ENCODE measurements at places on chromosomes 7 and 10. TPM values are rescaled to one million over a fixed set of nuclear protein-coding genes. Genes with fewer than 3 reads are reported as not detected.

The FBXL13 gene
- 0.72 TPM for polyA plus RNA-seq

The BTBD16 gene
- not detected for polyA plus RNA-seq

The MINDY3 gene
- polyA plus RNA-seq = 2.8 TPM

The TMEM72 gene
- not detected for polyA plus RNA-seq

The FGL2 gene
- 4.1 TPM for polyA plus RNA-seq

The RADIL gene
- polyA plus RNA-seq = not detected

The HYAL4 gene
- not detected for polyA plus RNA-seq
